ENCODE measurements at places on chromosomes 16 and 17.

- no peak for DNase-seq
These were observed 1.8 kb upstream of the BCAR1 start for GRCh38 chr16:75252946-75253911.

DNA sequence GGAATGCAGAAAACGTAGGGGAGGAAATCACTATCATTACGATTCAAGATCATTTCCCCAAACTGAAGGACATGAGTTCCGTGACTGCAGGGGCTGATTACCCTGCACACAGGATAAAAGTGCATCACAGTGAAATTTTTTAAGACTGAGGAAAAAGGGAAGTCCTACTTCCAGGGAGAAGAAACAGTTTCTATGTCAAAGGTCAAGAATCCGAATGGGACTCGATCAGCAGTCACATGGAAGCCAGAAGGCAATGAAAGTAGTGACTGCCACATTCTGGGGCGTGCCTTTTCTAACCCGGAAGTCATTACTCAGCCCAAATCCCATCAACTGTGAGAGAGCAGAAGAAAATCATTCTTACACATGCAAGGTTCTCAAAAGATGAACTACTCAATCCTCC lies 12.1 kb downstream of the ZZEF1 start:
- no peak for DNase-seq

GRCh38 chr17:1142561-1142971 lies 37.2 kb downstream of the ABR start:
- no peak for DNase-seq

DNA sequence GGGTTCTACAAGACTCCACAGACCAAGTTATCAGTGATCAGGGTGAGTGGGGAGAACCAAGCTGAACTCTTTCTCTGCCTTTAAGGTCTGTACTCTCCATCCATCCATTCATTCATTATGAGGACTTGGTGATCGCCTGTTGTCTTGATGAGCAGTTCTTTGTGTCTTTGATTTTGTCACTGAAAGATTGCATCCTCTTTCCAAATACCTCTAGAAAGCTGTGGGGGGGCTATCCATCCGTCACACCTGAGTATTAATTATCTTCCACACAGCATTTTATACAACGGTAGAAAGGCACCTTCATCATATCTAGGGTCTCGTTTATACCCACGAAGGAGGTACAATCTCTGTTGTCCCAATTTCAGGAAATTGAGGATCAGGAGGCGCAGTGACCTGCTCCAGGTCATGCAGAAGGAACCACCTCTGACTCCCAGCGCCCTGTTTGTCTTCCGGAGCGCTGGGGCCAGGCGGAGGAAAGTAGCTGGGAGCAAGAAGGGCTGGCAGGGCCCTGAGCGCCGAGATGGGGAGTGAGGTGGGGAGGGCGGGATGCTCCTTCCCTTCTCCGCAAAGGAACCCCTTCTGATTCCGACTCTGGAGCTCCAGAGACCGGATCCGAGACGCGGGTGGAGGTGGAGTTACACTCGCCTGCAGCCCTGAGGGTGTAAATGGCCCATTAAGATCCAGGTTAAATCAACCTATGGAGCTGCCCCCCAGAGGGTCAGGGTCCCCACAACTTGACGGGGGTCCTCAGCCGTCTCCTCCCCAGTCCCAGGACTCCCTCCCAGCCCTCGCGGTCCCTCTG lies 605 bp upstream of the ABAT start:
- no peak for DNase-seq

Measured in SIG-M5 (cell line).